ENCODE measurements at places on chromosomes 16 and 17.

- no peak for DNase-seq
Measured at GRCh38 chr17:42748202-42748907, 3.5 kb upstream of the EZH1 start.

- DNase-seq = no peak
Measured at GRCh38 chr16:27455700-27456099, 53.7 kb downstream of the IL21R start.

GRCh38 chr16:55256412-55257016, 67.5 kb upstream of the IRX6 start:
- DNase-seq = no peak

DNA sequence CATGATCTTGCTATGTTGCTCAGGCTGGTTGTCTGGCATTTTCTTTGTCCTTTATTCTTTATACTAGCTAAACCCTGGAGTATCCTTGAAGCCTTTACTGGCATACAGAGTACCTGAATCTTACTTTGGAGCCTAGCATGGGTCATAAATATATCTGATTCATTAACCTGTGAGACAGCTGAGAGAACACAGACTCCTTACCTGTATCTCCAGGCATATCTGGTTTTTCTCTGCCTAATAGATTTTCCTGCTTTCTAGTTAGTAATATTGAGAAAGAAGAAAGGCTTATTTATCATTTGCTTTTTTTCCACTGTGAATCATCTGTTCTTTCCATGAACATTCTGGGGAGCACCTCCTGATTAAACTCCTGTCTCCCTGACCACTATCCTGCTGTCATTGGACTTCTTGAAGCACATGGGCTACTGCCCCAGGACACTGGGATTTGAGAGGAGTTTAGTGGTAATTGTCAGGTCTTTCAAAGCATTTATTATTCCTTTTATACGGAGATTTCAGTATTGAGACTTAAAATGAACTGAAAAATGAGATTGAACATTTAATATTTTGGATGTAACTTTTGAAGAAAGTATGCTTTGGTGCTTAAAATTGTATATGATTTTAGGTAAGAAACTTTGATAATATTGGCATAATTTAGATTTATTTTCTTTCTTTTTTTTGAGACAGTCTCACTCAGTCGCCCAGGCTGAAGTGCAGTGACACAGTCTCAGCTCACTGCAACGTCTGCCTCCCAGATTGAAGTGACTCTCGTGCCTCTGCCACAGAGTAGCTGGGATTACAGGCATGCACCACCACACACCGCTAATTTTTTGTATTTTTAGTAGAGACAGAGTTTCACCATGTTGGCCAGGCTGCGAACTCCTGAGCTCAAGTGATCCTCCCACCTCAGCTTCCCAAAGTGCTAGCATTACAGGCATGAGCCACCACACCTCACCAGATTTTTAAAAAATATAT, 8.6 kb downstream of the PDP2 start:
- DNase-seq = no peak

DNA sequence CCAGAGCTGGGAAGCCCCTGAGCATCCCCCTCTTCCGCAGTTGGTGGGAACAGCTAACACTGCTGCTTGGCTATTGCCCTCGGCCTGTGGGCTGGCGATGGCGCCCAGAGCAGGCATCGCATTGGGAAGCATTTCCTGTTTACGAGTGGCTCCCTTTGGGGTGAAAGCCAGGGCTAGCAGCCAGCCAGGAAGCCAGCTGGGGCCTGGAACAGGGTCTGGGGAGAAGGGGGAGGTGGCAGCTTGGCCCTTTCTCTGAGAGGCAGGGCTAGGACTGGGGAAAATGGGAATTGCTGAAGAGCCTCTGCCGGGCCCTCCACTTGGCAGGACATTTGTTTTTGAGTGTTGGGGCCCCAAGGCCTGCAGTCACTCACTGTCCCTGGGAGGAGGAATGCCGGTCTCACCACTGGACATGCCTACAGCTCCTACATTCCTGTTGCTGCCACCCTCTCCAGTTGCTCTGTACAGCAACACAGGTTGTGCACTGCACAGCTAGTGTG, 2.4 kb upstream of the MTSS2 start:
- no peak for DNase-seq

DNA sequence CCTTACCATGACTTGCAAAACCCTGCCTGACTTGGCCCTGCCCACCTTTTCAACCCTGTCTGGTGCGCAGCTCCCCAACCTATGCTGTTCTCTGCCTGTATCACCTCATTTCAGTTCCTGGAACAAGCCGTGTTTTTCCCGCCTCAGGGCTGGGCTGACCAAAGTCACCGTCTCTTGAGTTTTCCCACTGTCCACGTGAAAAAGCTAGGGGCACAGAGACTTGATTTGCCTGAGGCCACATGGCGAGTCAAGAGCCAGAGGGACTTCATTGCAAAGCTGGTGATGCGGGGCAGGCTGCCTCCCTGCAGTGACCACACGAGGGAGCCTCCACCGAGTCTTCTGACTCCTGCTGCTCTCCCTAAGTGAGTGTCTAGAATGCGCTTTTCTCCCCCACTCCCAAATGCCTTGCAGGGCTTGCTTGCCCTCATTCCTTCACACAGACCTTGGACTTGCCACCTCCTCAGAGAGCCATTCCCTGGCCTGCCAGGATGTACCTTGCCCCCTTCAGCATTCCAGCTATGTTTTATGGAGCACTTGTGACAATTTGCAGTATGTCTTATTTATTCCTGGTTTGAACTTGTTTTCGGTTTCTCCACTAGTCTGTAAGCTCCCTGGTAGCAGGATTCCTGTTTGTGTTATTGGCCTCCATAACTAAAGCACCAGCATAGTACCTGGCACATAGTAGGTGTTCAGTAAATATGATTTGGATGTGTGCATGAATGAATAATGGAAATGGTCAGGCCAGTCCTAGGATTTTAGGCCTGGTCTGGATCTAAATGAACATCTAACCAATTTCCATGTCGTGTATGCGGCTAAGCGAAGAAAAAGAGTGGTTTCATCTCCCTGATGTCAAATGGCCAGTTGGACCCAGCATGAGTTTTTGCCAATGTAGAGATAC, 252.3 kb downstream of the SNX29 start:
- DNase-seq = no peak

GRCh38 chr17:57555636-57556175, 189.4 kb downstream of the CCDC182 start:
- DNase-seq = no peak

DNA sequence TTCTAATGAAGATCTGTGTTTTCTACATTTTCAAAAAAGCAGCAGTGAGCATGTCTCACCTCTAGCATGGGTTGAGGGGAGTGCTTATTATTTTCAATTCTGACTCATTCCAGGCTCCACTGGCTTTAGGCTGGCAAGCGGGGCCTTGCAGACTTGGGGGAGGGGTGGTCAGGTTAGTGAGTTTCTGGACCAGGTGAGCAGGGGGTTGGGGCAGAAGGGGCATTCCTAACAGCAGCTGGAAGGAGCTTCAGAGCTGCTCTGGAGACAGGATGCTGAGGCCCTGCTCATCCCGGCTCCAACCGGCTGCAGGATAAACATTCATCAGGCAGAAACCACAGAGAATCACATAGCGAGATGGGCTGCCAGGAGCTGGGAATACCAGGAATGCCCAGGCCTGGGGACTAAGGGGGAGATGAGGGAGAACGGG, 10.5 kb upstream of the KRT19 start:
- no peak for DNase-seq

DNA sequence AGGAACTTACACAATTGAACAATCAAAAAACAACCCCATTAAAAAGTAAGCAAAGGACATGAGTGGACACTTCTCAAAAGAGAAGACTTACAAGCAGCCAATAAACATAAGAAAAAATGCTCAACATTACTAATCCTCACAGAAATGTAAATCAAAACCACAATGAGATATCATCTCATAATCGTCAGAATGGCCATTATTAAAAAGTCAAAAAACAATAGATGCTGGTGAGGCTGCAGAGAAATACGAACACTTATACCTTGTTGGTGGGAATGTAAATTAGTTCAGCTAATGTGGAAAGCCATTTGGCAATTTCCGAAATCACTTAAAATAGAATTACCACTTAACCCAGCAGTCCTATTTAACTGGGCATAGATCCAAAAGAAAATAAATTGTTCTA, 301.9 kb upstream of the KCNJ16 start:
- DNase-seq = no peak

DNA sequence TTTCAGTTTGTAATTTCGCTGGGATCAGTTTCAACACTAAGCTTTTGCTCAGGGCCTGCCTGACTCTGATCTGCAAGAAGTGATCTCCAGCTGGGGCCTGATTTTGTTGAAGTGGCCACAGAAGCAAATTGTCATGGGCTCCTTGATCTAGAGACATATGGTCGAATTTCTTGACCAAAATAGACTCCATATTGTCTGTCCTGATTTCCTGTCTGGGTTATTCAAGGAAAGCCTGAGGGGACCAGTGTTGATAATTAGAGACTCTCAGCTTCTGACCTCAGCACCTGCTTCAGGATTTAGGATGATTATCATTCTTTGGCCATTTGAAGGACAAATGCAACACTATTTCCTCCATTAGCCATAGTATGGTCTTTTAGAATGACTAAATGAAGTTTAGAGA, 48.9 kb upstream of the MSI2 start:
- DNase-seq = no peak

GRCh38 chr17:51770027-51770759, 388.3 kb downstream of the CA10 start:
- no peak for DNase-seq

DNA sequence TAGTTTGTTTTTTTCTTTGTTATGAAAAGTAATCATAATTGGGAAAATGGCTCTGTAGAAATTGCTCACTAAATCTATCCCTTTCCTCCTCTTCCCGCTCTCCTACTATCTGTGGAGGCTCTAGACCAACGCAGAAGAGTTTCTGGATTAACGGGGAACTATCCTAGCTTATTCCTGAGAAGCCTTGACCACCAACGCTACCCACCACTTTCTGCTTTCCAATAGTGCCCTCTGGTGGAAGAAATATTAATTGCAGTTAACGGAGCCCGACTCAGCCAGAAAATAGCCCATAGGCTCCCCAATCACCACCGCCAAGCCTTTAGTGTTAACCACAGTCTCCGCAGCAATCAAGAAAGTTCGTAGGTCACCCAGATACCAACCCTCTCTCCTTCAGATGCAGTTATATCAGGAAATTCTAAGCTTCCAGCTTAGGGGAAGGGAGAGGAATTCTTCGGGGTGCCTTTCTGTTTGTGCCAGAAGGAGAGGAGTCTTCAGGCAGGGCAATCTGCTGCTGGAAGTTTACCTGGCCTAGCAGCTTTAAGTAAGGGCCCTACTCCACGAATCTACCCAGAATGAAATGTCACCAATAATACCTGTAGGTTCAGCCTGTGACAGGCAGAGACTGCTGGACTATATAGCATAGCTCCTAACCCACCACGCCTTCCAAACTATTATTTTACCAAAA, 23.0 kb upstream of the NSRP1 start:
- DNase-seq = no peak

- DNase-seq = peak; percentile 96
Measured at GRCh38 chr16:2905241-2905987, 6.3 kb upstream of the FLYWCH1 start.

- no peak for DNase-seq
Measured at GRCh38 chr16:28984619-28985135, at the start of gene LAT. Gene LAT (plus strand): TSS chr16:28985052. CDS start chr16:28985418, 366 bp downstream.

DNA sequence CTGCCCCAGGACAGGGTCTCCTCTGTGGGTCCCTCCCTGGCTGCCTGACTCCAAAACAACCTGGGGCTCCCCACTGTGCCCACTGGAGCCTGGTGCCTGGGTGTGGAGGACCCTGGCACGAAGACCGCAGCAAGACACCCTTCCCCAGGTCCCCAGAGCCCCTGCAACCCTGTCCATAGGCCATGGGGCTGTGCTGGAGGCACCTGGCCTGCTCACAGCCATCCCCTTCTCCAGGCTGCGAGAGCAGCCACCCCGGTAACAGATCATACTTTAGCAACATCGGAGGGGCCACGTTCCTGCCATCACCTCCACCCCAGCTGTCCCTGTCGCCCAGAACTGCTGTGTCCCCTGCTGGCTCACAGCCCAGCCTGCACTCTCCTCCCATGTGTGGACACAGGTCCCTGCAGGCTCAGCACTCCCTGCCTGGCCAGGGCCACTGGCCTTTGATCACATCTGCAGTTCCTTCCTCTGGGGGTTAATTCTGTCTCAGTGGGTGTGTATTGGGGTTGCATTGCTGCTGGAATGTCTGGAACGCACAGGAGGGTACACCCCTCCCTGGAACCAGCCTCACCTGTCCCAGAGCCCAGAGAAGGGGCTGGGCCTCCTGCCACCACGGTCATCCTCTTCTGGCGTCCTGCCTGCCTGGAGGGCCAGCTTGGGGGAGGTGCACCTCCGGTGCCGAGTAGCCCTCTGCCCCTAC, 12.2 kb downstream of the PPL start:
- no peak for DNase-seq

- no peak for DNase-seq
Measured at GRCh38 chr16:84547546-84548061, 43.1 kb upstream of the MEAK7 start.

DNA sequence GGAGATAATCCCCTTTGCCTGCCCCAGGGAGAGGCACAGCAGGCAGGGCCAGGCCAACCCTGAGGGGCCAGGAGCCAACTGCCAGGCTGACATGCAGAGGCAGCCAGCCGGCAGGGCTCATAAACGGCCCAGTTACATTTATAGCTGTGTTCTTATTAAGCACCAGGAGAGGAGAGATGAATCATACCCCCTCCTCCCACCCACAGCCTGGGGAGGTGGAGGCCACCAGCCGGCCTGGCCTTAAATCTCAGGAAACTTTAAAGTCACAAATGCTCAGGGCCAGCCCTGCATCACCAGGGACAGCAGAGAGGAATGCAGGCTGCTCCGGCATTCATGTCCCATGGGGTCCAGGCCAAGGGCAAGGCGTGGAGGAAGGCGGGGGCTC, 177.2 kb downstream of the TMEM132E start:
- no peak for DNase-seq

DNA sequence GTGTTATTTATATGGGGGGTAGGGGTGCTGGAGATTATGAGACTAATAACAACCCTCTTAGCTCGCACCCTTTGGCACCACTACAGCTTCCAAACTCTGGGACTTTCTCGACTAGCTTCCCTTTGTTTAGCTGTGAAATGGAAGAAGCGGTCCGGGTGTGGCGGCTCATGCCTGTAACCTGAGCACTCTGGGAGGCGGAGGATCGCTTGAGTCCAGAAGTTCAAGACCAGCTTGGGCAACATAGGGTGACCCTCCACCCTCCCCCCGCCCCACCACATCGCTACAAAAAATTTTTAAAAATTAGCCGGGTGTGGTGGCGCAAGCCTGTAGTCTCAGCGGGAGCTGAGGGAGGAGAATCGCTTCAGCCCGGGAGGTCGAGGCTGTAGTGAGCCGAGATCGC, 814 bp upstream of the CDH3 start:
- DNase-seq = no peak

GRCh38 chr17:75940727-75941441, at the start of gene FBF1:
Gene FBF1 (minus strand): TSS chr17:75941042. CDS start chr17:75938149, 2,893 bp downstream.
- DNase-seq = peak; percentile 54

- DNase-seq = no peak
Measured at GRCh38 chr17:74118504-74118903, 85.0 kb upstream of the RPL38 start.

Measured in esophagus squamous epithelium (tissue), 5 donors.